Immature natural killer cell (primary cell): ENCODE measurements at places on chromosomes 7 and 10. TPM values are rescaled to one million over a fixed set of nuclear protein-coding genes. Genes with fewer than 3 reads are reported as not detected.

The GPR15LG gene
- polyA plus RNA-seq: not detected

The ABI1 gene
- polyA plus RNA-seq: 85.3 TPM

The BLVRA gene
- 51.0 TPM for polyA plus RNA-seq

The PNLIPRP2 gene
- polyA plus RNA-seq: not detected

The TUBB8 gene
- not detected for polyA plus RNA-seq

The MYOF gene
- polyA plus RNA-seq: not detected
